NCI-H1417 (cell line): ENCODE measurements at places on chromosomes 2 and 18.
A peak's percentile ranks its signal among the peaks of the same experiment; 100 is the strongest.

GRCh38 chr2:36413218-36413617 is 57.6 kb downstream of the CRIM1 start:
- DNase-seq: no peak

DNA sequence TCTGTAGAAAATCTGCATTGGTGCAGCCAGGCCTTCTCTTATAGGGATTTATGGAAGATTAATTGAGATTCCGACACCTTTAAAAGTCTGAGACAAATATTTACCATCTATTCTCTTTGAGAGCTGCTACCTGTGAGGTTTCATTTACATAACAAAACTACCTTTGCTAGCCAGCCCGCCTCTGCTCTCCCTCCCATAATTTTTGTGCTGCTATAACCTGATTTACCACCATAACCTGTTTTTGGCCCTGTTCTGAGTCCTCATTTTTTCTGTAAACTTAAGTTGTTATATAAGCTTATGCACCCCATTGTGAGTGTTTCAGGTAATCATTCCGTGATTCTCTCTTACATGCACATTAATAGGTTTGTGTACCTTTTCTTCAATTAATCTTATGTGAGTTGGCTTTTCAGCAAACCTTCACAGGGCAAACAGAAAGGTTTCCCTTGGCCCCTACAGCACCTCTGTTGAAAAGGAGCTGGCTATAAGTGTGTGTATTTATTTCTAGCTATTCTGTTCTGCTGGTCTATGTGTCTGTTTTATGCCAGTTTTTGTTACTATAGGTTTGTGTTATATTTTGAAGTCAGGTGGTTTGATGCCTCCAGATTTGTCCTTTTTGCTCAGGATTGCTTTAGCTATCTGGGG is 114.9 kb upstream of the XIRP2 start:
- peak; percentile 34 for DNase-seq

GRCh38 chr2:42315844-42316470 is 45.1 kb downstream of the COX7A2L start:
- DNase-seq: no peak

DNA sequence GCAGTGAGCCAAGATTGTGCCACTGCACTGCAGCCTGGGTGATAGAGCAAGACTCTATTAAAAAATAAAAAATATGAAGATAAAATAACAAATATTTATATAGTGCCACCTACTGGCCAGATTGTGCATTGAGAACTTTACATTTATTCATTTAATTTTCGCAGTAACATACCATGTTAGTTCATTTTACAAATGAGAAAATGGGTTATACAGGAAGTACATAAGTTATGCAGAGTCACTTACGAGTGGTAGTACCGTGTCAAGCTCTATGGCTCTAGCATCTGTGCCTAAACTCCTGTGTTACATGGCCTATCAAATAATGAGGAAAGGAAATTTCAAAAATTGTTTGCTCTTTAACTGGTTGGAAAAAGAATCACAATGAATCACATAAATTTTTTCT is 27.9 kb downstream of the RIF1 start:
- DNase-seq: peak; percentile 25

DNA sequence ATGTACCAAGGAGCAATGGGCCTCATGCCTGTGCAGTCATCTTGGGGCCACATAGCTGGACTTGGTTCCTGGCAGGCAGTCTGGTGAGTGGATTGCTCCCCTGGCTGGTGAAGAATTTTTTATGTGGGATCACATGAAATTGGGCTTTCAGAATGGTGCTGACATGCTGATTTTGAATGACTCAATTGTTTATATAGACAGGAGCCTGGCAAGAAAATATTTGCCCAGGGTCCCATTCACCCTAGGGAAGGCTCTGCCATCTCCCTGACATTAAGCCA is 266.9 kb downstream of the DYSF start:
- no peak for DNase-seq

GRCh38 chr2:178365116-178365515 is 85.9 kb downstream of the PRKRA start:
- DNase-seq: no peak

DNA sequence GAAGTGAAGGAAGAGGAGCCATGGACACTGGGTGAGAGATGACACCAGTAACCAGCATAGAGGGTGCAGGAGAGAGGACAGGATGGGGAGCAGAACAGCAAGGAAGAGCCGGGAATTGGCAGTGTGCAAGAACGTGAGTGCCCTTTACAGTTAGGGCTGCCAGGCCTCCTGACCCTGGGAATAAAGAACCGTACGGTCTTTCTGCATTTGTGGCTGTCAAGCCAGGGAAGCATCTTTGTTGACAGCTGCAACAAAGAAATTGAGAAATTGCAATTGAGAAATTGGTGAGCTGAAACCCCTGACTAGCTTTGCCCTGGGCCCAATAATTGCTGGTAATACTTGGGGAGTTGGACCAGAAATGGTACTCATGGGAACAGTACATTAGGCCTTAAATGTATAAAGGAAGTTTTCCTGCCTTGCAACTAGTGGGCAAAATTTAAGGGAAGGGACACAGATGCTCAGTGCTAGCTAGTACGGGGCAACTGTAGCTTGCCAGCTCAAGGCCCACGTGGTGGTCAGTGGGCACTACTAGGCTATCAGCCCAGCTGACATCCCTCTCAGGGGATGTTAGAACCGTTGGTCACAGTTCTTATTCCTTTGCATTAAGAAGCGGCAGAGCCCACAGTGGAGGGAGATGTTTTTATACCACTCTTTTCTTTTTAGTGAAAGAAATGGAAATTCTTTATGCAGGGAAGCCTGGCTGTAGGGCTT is 56.6 kb downstream of the KCTD18 start:
- DNase-seq: no peak

DNA sequence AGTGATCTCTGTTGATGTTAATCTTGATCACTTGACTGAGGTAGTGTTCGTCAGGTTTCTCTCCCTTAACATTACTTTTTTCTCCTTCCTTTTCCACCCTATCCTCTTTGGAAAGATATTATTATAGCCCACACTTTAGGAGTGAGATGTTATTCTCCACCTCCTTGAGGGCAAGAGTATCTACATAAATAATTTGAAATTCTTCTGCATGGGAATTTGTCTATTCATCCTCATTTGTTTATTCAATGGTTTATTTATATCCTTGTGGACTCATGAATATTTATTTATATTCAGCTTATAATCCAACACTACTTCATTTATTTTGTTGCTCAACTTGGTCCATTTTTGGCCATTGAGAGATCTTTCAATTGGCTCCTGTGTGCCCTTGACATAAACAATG is 750.4 kb downstream of the EPHA4 start:
- DNase-seq: no peak

GRCh38 chr2:19751631-19752030 is 150.2 kb downstream of the TTC32 start:
- DNase-seq: no peak

GRCh38 chr2:174202188-174202587 is 46.1 kb downstream of the OLA1 start:
- no peak for DNase-seq

DNA sequence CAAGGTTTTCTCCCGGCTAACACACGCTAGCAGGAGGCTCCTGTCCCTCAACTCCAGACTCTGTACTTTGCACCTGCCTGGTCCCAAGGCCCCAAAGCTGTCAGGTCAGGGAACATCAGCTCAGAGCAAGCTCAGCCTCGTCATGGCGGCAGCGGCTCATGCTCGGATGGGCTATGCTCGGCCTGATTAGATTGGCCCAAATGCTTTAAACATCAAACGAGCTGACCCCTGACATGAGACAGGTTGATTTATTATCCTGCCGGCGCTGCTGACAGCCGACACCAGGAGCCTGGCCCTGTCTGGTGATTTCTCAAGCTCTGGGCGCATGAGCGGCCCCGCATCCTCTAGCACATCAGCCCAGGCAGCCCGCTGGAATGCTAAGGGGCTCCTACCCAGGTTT is 436.4 kb downstream of the EIPR1 start:
- no peak for DNase-seq

GRCh38 chr2:239315308-239315707 is 85.5 kb downstream of the HDAC4 start:
- no peak for DNase-seq

- DNase-seq: no peak
Measured at GRCh38 chr2:119679526-119679837, 481 bp downstream of the TMEM177 start.

GRCh38 chr2:202541137-202541536 is 93.6 kb upstream of the FAM117B start:
- DNase-seq: peak; percentile 2

GRCh38 chr2:12968399-12968798 is 251.7 kb downstream of the TRIB2 start:
- DNase-seq: no peak

GRCh38 chr2:212548455-212548819 is 9.8 kb upstream of the ERBB4 start:
- DNase-seq: no peak

DNA sequence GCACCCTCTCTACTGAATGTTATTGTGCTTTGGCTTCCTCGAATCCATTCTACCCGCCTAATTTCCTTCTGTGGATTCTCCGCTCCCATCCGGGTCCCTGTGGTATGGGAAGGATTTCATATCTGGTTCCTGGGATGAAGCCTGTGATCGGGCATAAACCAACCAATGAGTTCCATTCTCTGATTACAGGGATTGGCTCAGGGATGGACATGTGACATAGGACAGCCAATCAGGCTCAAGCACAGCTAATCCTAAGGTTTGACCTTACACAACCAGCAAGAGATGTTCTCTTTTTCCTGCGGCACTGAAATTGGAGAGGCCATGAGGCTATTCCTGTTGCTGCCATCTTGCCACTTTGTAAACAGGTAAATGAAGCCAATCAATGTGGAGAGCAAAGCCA is 168.1 kb upstream of the SMAD2 start:
- DNase-seq: no peak

GRCh38 chr2:56127463-56128152 is 56.2 kb upstream of the CCDC85A start:
- DNase-seq: peak; percentile 78

DNA sequence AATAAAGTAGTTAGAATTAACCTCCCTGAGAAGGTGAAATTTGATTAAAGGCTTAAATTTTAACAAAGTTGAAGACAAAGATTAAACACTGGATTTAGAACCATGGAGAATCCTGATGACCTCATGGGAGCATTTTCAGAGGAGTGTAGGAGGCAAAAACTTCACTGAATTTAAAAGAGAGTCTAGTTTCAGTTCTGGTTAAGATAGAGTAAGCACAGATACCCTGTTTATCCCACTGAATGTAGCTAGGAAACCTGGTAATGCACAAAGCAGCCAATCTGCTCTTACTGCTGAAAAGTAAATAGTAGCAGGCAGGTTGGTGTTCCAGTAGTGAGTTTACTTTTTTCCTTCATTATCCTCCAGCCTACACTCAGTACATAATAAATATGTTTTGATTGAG is 654.9 kb upstream of the SYT4 start:
- DNase-seq: no peak

DNA sequence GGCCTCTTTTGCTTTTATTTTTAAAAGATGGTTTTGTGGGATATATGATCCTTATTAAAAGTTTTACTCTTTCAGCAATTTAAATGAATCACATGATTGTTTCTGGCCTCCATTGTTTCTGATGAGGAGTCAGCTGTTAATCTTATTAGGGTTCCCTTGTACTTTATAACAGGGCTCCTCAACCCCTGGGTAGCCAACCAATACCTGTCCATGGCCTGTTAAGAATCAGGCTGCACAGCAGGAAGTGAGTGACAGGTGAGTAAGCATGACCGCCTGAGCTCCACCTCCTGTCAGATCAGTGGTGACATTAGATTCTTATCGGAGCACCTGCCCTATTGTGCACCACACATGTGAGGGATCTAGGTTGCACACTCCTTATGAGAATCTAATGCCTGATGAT is 45.1 kb upstream of the FAM98A start:
- DNase-seq: no peak

DNA sequence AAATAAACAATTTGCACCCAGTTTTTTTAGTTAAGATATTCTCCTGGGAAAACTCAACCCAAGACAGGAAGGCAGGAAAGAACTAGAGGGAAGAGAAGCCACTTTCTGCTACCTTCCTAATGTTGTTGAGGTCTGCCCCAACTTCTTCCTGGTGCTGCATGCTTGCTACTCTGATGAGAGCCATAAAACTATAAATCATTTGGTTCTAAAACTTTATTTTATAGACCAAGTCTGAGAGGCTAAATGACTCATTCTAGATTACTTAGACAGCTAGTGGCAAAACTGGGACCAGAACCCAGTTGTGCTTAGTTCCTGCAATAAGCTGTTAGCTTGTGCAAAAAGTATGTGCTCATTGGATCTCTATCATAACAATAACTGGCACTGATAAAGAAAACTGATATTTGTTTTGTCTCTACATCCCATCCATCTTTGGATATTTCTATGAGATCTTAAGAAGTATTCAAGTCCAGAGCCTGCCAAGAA is 344.9 kb upstream of the SLC14A2 start:
- DNase-seq: no peak

DNA sequence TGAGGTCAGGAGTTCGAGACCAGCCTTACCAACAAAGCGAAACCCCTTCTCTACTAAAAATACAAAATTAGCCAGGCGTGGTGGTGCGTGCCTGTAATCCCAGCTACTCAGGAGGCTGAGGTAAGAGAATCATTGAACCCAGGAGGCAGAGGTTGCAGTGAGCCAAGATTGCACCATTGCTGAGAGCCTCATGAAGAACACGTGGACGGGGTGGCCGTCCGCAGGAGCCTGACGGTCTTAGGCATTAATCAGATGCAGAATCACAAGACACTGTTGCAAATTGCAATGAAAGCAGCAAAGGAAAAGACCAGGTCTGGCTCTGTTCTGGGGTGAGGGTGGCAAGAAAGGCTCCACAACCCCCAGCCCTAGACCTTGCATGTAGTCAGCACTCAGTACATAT is 104.0 kb upstream of the SLC66A3 start:
- DNase-seq: no peak

DNA sequence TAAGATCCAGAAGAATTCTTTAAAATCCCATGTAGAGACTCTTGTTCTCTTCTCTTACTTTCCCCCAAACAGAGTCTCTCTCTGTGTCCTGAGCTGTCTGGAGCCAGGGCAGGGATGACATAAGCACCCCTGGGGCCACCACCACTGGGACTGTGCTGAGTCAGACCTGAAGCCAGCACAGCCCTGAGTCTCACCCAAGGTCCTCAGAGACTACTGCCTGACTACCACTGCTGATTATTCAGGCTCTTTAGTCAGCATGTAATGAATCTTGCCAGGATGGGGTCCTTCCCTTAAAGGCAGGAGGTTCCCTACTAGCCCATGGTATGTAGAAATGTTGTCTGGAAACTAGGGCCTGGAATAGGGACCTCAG is 34.9 kb upstream of the DYNC1I2 start:
- no peak for DNase-seq

DNA sequence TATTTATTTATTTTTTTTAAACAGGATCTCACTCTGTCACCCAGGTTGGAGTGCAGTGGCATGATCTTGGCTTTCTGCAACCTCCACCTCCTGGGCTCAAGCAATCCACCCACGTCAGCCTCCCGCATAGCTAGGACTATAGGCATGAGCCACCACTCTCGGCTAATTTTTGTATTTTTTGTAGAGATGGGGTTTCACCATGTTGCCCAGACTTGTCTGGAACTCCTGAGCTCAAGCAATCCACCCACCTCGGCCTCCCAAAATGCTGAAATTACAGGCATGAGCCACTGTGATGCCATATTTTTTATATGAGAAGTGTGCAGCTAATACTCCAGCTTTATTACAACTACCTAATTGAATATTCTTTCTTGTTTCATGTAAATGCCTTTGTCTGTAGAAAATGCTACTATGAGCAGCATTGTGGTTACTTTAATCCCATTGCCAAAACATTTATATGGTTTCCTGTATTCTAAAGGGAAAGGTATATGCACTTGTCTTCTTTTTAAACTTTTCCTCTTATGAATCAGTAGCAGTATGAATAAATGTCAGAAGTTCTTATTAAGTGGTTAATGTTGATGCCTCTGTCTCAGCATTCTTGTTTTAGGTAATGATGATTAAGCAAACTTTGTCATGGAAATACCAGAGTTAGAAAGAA is 9.5 kb upstream of the BCL2L11 start:
- no peak for DNase-seq

GRCh38 chr18:63147973-63148372 is 171.6 kb downstream of the BCL2 start:
- no peak for DNase-seq
